Left ventricle myocardium superior (tissue), 1 donor: ENCODE measurements at places on chromosomes 2 and 18. TPM values are rescaled to one million over a fixed set of nuclear protein-coding genes. Genes with fewer than 3 reads are reported as not detected.
A peak's percentile ranks its signal among the peaks of the same experiment; 100 is the strongest.

DNA sequence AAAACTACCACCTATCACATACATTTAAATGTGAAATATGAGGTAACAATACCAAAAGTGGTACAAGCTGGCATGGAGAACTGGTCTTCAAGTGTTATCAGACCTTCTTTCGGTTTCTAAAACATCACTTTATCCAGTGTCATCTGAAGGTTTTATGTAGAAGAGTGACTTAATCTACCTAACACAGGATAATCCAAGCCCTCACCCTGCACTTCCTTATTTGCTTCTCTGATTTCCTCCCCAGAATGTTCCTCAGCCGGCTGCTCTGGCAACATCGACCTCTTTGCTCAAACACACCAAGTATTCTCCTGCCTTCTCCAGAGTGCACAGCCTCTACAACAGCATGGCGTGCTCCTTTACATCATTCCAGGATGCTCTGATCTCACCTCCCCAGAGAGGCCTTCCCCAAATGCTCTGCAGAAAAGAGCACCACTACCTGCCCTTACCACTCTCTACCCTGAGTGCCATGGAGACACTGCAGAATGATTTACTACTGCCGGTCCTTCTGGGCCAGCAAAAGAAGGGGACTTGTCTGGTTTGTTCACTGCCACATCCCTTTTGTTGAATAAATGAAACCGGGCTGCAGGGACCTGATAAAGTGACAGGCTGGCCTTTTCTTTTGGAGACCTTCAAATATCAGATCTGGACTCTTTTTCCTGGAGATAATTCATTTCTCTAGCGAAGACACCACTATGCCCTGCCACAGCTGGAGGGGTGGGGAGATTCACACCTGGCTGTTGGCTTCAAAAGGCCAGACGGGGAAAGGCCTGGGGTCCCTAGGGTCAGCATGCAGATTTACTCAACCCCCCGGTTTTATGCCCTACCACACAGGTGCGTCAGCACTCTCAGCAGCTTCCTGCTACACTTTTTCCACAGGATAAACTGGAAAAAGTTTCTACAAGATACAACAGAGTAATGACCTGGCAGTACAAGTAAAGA is 42.0 kb downstream of the TTR start:
- DNase-seq, result no peak

GRCh38 chr2:226524381-226524843 is 275.2 kb downstream of the IRS1 start:
- DNase-seq, result no peak

- DNase-seq, result no peak
Measured at GRCh38 chr18:7579176-7579917, 12.2 kb downstream of the PTPRM start.

DNA sequence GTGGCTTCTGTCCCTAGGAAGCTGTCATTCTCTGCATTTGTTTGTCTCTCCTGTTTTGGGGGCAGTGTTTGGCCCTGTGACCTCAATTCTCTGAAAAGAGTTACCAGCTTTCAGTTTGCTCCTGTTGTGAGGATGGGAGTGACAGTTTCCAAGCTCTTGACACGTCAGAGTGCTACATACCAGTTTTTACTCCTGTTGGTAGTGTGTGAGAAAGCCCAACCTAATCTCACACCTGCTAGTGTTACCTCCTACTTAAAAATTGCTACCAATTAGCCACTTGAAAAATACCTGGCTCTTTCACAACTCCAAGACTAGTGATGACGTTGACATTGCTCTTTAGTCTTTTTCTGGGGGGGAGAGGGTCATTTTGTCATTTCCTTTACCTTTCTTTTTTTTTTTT is 14.1 kb downstream of the SKA1 start:
- DNase-seq, result no peak

GRCh38 chr2:48173141-48173540 is 266.8 kb upstream of the FBXO11 start:
- DNase-seq, result no peak

Gene FAP
- 1.3 TPM for total RNA-seq

GRCh38 chr2:239184179-239184578 is 216.6 kb downstream of the HDAC4 start:
- DNase-seq, result peak; percentile 8

Gene ACVR1C
- total RNA-seq, result 0.32 TPM

DNA sequence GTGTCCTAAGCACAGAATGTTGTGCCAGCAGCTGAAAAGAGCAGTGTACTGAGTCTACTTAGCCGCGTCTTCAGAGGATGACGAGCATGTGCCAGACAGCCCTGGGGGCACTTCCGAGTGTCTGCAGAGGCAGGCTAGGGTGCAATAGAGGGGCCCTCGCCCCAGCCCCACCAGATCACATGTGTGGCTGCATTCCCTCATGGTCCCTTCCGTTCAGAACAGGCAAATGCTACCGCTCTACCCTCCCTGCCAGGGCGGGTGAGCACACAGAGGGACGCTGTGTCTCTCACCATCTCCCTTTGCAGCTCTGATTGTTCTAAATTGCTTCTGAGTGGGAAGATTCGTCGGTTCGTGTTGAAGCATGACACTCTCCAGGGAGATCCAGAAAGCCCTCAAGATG is 212.2 kb upstream of the RAB12 start:
- no peak for DNase-seq

DNA sequence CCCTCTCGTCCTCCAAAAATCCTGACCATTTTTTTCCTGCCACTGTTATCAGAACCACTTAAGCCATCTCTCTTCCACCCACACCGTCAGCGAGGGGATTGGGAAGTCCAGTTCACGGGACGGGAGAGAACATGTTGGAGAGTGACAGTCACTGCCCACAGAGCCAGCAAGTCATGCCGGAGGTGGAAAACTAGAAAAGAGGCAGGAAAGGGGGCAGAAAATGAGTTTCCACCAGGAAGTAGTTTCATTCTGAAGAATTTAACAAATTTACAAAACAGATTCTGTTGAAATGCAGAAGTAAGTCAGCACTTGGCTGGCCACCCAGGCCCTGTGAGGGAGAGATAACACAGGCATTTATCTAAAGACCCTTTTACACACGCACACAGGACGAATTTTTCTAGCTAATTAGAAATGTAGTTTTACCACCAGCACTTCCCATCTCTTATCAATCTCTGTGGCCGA is 431.3 kb downstream of the TSN start:
- no peak for DNase-seq
